Mesendoderm (in vitro differentiated cells): ENCODE measurements at places on chromosomes 6 and 20.
A peak's percentile ranks its signal among the peaks of the same experiment; 100 is the strongest.

GRCh38 chr6:107353773-107354382, 105.5 kb downstream of the PDSS2 start:
- H3K36me3 ChIP-seq, result no peaks in the 10 kb centered on the region
- no peak for DNase-seq
- H3K4me1 ChIP-seq, result no peaks in the 10 kb centered on the region

DNA sequence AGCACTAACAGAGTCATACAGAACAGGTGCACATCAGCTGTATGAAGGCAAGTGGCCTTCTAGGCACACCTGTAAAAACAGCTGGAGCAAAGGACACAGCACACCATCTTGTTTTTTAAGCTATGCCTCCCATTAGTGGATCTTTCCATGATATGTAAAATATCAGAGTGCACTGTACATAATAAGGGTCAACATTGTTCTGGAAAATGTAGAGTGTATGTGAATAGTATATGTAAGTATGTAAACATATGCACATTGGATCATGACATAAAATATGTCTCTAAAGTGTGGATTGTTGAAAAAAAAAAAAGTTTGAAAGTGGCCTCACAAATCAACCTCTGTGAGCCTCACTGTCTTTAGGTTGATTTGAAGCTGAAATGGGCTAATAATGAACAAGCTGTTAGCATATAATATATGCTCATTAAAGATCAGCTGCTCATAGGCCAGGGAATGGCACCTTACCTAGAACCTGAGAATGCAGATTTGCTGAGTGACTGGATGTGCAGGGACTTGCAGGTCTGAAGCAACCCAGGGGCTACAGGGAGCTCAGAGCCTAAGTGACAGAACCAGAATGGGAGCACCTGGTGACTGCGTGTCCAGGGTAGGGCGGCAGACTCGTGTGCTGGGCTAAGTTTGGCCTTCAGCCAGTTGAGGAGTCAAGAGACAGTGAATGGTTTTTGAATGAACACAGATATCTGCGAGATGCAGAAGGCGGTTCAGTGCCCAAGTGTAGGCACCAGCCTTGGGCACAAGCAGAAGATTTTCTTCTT, 198.6 kb downstream of the TMEM242 start:
- H3K27me3 ChIP-seq, result no peaks in the 10 kb centered on the region
- no peaks in the 10 kb centered on the region for H3K36me3 ChIP-seq
- no peak overlapping the region for H3K27ac ChIP-seq

DNA sequence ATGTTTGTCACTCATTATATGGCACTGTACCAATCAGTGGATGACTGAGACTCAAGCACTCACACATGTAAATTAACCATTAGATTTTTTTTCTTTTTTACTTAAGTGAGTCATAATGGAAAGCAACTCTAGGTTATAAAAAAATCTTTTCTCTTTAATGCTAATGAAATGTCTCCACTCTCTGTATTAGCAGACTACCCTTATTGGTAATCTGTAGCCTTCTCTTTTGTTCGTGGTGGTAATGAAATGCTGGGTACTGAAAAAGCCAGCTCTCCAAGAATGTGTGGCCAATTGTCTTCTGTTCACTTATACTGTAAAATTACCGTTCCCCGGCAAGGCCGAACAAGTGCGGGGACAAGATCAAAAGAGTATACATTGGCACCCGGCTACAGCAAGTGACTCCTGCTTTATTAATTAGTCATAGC, 69.0 kb downstream of the AFG1L start:
- H3K27me3 ChIP-seq, result no peaks in the 10 kb centered on the region
- H3K27ac ChIP-seq, result no peak overlapping the region
- DNase-seq, result no peak
- no peaks in the 10 kb centered on the region for H3K4me1 ChIP-seq
- no peak overlapping the region for H3K4me3 ChIP-seq
- no peaks in the 10 kb centered on the region for H3K36me3 ChIP-seq

GRCh38 chr6:99822741-99823512, 171.1 kb downstream of the MCHR2 start:
- H3K36me3 ChIP-seq, result no peaks in the 10 kb centered on the region
- peak; percentile 59 for DNase-seq
- peaks cover 3% of the 10 kb centered on the region for H3K4me1 ChIP-seq
- H3K27me3 ChIP-seq, result no peaks in the 10 kb centered on the region
- H3K4me3 ChIP-seq, result no peak overlapping the region

DNA sequence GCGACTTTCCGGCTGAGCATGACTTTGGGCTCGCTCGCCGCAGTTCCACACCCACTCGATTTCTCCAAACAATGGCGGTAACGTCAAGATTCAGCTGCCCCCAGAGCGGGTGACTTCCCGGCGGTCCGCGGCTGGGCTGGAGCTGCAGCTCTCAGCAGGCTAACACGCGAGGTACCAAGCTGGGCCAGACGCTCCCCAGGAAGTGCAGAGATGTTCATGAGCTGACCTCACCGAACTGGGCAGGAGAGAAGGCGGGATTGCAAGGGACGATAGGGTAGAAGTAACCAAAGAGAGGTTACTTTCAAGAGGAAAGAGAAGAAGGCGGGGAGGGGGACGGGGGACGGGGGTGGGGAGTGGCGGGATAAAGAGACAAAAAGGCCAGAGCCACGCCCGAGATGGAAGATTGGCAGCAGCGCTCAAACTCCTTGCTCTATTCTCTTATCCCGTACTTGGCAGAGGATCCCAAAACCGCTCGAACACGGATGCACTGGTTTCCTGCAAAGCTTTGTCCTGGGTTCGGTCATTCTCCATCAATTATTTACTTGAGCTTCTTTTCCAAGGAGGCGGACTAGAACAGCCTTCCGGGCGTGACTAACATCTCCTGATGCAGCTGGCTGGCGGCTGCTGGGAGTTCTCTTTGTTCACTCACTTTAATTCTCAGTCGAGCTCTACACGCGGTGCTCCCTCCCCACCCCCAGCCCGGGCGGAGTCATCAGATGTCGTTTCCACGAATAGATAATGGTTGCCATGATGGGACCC, at the start of gene MTCL3:
Gene MTCL3, minus strand, starts transcription at position 626 of the 759 bp plus-strand sequence.
- peak within 1 kb of the TSS; percentile 64 for H3K4me3 ChIP-seq
- H3K36me3 ChIP-seq, result no peaks in the 10 kb centered on the region
- DNase-seq, result peak; percentile 93
- H3K27ac ChIP-seq, result peak within 1 kb of the TSS; percentile 42
- no peaks in the 10 kb centered on the region for H3K27me3 ChIP-seq
- H3K4me1 ChIP-seq, result peaks cover 2% of the 10 kb centered on the region

- no peak overlapping the region for H3K27ac ChIP-seq
- H3K4me1 ChIP-seq, result no peaks in the 10 kb centered on the region
- no peaks in the 10 kb centered on the region for H3K36me3 ChIP-seq
- peak; percentile 90 for DNase-seq
- no peak overlapping the region for H3K4me3 ChIP-seq
These were observed 42.1 kb upstream of the HLA-E start for GRCh38 chr6:30447237-30447636.

DNA sequence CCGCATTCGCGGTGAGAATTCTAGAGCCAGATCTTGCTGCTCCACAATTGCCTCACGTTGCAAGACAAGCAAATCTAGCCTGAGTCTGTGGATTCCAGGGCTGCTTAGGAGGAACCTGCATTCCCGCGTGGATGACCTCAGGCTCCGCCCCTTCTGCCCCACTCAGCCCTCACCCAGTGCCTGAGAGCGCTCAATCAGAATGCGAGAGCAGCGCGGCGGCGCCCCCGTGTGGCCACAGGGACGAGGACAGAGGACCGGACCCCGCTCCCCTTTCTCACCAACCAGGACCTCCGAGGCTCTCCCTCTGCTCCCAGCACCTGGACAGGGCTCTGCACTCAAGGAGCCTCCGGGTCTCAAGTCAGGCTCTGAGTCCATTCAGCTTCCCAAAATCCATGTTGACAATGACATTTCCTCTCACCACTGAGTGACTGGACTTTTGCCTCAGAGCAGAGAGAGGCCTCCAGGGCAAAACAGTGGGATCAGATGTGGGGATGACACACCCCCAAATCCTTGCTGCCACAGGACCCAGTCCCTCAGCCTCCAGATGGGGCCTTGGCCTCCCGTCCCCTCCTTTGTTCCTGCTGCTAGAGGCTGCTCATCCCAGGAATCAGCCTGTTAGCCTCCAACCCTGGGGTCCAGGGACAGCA, 52.0 kb downstream of the RPP21 start:
- no peaks in the 10 kb centered on the region for H3K36me3 ChIP-seq
- no peak overlapping the region for H3K4me3 ChIP-seq
- peak; percentile 85 for DNase-seq
- H3K27me3 ChIP-seq, result no peaks in the 10 kb centered on the region

GRCh38 chr6:160305926-160306713, 42.1 kb upstream of the SLC22A3 start:
- H3K4me1 ChIP-seq, result no peaks in the 10 kb centered on the region
- H3K27ac ChIP-seq, result no peak overlapping the region
- H3K4me3 ChIP-seq, result no peak overlapping the region
- H3K36me3 ChIP-seq, result no peaks in the 10 kb centered on the region

- H3K27ac ChIP-seq, result no peak overlapping the region
- H3K36me3 ChIP-seq, result no peaks in the 10 kb centered on the region
- peak; percentile 82 for DNase-seq
- H3K27me3 ChIP-seq, result no peaks in the 10 kb centered on the region
- no peak overlapping the region for H3K4me3 ChIP-seq
These were observed 48.2 kb downstream of the MRPL14 start for GRCh38 chr6:44078827-44079671.

DNA sequence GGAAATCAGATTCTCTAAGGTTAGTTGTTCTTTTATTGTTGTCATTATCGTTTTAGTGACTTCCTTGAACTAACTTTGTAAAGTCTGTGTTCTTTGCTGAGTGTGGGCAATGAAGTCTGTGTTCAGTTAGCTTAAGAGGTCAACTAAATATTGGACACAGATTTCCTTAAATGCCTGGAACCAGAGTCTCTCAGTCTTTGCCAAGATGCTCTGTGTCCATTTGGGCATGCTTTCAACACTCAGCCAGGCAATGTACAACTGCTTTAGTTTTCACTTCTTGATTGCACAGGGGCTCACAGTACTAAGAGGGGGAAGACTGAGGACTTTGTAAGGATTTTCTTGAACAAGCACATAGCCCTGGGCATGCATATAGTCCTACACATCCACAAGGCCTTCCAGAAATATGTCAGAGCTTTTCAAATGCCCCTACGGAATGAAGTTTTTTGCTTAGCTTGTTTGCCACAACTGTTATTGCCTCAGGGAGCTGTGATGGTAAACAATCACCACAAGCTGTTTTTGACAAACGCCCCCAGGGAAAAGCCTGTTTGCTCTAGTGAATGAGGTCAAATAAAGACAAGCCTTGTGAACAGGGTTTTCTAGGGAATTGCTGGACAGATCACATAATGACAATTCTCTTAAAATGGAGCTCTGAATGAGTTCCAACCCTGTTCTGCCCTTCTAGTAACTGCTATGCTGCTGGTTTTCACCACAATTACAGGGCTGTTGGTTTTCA, 82.5 kb downstream of the B3GAT2 start:
- no peak overlapping the region for H3K4me3 ChIP-seq
- no peaks in the 10 kb centered on the region for H3K4me1 ChIP-seq
- DNase-seq, result peak; percentile 25
- no peaks in the 10 kb centered on the region for H3K36me3 ChIP-seq
- no peaks in the 10 kb centered on the region for H3K27me3 ChIP-seq

DNA sequence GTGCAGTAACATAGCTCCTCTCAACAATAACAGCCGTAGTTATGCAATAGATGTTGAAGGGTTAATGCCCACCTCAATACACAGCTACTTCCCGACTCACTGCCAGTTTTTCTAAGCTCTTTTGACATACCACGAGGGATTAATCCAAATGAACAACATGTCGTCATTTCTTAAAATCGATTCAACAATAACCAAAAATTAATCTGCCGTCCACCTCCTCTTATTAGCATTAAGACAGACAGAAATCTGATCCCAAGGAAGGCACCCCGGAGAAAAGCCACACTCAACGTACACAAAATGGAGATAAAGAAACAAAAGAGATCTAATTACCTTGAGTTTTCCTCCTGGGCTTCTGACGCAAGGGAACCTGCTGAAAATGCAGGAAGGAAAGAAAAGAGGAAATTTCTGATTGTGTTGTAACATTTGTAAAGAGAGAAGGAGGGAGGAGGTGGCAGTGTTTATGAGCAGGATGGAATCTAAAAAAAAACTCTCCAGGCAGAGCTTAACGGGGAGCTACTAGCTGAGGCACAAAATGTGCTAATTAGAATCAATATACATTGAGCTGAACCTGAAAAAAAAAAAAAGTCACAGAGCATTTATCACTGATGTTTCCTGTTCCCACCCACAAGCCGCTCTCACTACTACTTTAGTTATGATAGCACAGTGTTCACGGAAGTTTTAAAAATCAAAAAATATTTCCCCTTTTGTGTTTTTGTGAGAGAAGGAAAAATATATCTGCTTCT, 109.3 kb downstream of the IPCEF1 start:
- no peak overlapping the region for H3K4me3 ChIP-seq
- H3K36me3 ChIP-seq, result no peaks in the 10 kb centered on the region
- peak; percentile 75 for DNase-seq
- peaks cover 14% of the 10 kb centered on the region for H3K4me1 ChIP-seq
